A549 treated with GW870086 at 1 μM for 4 hours (cell line): ENCODE measurements at places on chromosomes 13 and 19. TPM values are rescaled to one million over a fixed set of nuclear protein-coding genes. Genes with fewer than 3 reads are reported as not detected.

Gene PEAK3
- 0.05 TPM in 1 of 5 replicates, not detected in the others for total RNA-seq

Gene KASH5
- 0.33 TPM in 1 of 5 replicates, not detected in the others for total RNA-seq

Gene MISP
- 67.0 to 86.8 TPM (median 81.7 TPM) in 5 replicates for total RNA-seq

Gene CALM3
- 195 to 247 TPM (median 227 TPM) in 5 replicates for total RNA-seq

Gene FCAR
- total RNA-seq: not detected in 5 replicates

Gene SLC7A10
- total RNA-seq: 0.08 to 0.17 TPM (median 0.15 TPM) in 3 of 5 replicates, not detected in the others

Gene PCDH9
- total RNA-seq: 5.5 to 7.3 TPM (median 5.7 TPM) in 5 replicates

Gene ATP8B3
- 1.9 to 3.6 TPM (median 3.0 TPM) in 5 replicates for total RNA-seq

Gene UFM1
- 22.4 to 32.7 TPM (median 28.2 TPM) in 5 replicates for total RNA-seq

Gene PGLYRP1
- not detected in 5 replicates for total RNA-seq

Gene TMEM272
- not detected in 5 replicates for total RNA-seq

Gene PLEKHG2
- total RNA-seq: 78.8 to 119 TPM (median 96.5 TPM) in 5 replicates

Gene DEDD2
- 54.3 to 74.7 TPM (median 66.0 TPM) in 5 replicates for total RNA-seq

Gene ZNF837
- 0.98 to 1.5 TPM (median 1.4 TPM) in 5 replicates for total RNA-seq

Gene ZNF135
- total RNA-seq: not detected in 5 replicates

Gene MED16
- 14.8 to 22.3 TPM (median 21.5 TPM) in 5 replicates for total RNA-seq

Gene TMEM255B
- 0.57 to 0.88 TPM (median 0.77 TPM) in 5 replicates for total RNA-seq

Gene SHANK1
- total RNA-seq: 0.16 to 0.46 TPM (median 0.33 TPM) in 4 of 5 replicates, not detected in the other

Gene C19orf33
- total RNA-seq: 692 to 827 TPM (median 715 TPM) in 5 replicates

Gene EHD2
- 124 to 157 TPM (median 150 TPM) in 5 replicates for total RNA-seq

Gene OR7C1
- total RNA-seq: not detected in 5 replicates

Gene C5AR1
- total RNA-seq: 1.4 to 2.3 TPM (median 2.2 TPM) in 5 replicates

Gene LILRB4
- not detected in 5 replicates for total RNA-seq

Gene PDX1
- total RNA-seq: 0.05 to 0.22 TPM (median 0.07 TPM) in 4 of 5 replicates, not detected in the other

Gene FAM83E
- total RNA-seq: 0.08 to 0.63 TPM (median 0.18 TPM) in 5 replicates

Gene ZNF738
- total RNA-seq: 0.42 to 1.0 TPM (median 0.88 TPM) in 5 replicates

Gene ZNF677
- total RNA-seq: not detected in 5 replicates

Gene LRRC63
- not detected in 5 replicates for total RNA-seq

Gene ZNF492
- total RNA-seq: not detected in 5 replicates

Gene PCCA
- total RNA-seq: 6.5 to 12.3 TPM (median 7.9 TPM) in 5 replicates

Gene GDF15
- total RNA-seq: 20.9 to 43.1 TPM (median 31.3 TPM) in 5 replicates

Gene GPC5
- 0.09 TPM in 1 of 5 replicates, not detected in the others for total RNA-seq

Gene MBD3L2
- total RNA-seq: not detected in 5 replicates

Gene ZNF528
- total RNA-seq: 0.13 to 0.21 TPM (median 0.16 TPM) in 3 of 5 replicates, not detected in the others

Gene SLC1A5
- 207 to 256 TPM (median 226 TPM) in 5 replicates for total RNA-seq

Gene SGTA
- total RNA-seq: 56.7 to 79.5 TPM (median 71.6 TPM) in 5 replicates

Gene ZNF132
- 0.06 to 0.14 TPM (median 0.13 TPM) in 5 replicates for total RNA-seq

Gene RFPL4AL1
- 0.23 to 0.49 TPM (median 0.38 TPM) in 3 of 5 replicates, not detected in the others for total RNA-seq

Gene CBY2
- not detected in 5 replicates for total RNA-seq

Gene RASAL3
- total RNA-seq: not detected in 5 replicates

Gene ZNF793
- 0.08 TPM in 1 of 5 replicates, not detected in the others for total RNA-seq

Gene SLC25A41
- total RNA-seq: 0.10 to 0.17 TPM in 2 of 5 replicates, not detected in the others
